Gastroesophageal sphincter (tissue), 4 donors: ENCODE measurements at places on chromosomes 3 and 15.

GRCh38 chr3:153621953-153622352 is 459.9 kb downstream of the RAP2B start:
- ATAC-seq: no peak

- no peak for ATAC-seq
Measured at GRCh38 chr15:90840157-90840855, 28.1 kb upstream of the FURIN start.

GRCh38 chr3:167852216-167852615 is 116.7 kb downstream of the SERPINI1 start:
- no peak for ATAC-seq

DNA sequence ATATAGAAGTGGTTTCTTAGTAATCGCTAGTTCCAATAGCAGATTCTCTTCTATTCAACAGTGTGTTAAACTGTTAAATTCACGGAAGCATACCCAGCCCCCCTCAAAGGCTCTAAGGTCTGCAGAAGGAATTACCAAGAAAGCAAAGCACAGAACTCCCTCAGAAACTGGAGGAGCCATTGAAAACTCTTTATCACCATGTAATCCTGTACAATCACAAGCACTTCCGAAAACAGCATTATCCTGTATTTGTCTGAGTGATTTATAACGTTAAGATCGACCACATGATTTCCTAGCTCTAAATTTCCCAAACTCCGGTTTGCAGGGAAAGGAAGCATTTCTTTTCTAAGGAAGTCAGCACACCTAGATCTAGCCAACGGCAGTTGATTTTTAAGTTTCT is 20.0 kb downstream of the MYO1E start:
- no peak for ATAC-seq

- no peak for ATAC-seq
Measured at GRCh38 chr3:187746442-187747281, 1.4 kb upstream of the BCL6 start.

- ATAC-seq: no peak
Measured at GRCh38 chr15:61796056-61796455, 264.2 kb downstream of the VPS13C start.

GRCh38 chr3:148089171-148089570 is 608.5 kb upstream of the AGTR1 start:
- ATAC-seq: no peak

DNA sequence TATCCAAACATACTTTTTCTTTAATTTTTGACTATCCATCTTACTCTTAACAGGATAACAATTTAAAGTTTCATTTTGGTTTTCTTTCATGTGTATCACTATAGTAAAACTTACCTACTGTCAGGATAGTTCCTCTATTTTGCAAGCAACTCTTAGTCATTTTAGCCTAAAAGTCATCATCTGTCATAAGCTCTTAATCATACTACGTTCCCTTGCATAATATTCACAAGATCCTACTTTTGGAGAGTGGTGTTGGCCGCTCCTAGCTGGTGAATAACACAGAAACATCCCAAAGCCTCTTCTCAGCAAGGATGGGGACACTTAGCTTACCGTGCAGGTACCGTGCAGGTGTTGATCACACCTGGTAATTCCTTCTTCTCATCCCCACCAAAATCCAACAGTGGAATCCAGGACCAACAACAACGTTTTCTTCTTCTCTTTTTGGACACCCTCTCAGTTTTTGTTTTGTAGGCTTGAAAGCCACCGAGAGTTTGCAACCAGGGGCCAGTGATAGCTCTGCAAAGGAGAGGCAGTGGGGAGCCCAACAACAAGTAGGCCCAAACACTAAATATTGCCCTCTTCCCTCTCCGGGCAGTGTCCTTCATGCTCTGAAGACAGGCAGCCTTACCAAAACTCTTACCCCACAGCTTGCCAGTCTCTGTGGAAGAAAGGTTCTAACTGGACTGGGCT is 433 bp downstream of the FILIP1L start:
- ATAC-seq: no peak

GRCh38 chr3:72496051-72496670 is 352.1 kb downstream of the SHQ1 start:
- ATAC-seq: no peak

DNA sequence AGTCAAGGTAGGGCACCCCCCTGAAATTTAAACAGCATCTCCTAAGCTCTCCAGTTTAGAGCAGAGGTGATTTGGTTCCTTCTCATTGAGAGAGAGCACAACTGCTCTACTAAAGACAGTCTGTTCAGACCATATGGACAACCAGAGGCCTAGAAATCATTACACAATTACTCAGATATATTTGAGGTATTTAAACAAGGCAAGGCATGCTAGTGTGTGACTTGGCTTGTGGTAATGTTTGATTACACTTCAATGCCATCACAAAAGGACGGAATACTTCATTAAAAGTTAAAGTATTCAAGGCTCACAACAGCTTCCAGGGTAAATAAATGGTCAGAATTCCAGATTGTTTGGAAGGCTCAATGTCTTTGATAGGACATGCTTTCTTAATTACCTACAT is 110.2 kb downstream of the LRTM1 start:
- ATAC-seq: no peak

- ATAC-seq: no peak
Measured at GRCh38 chr15:94691169-94691568, 459.8 kb downstream of the MCTP2 start.

DNA sequence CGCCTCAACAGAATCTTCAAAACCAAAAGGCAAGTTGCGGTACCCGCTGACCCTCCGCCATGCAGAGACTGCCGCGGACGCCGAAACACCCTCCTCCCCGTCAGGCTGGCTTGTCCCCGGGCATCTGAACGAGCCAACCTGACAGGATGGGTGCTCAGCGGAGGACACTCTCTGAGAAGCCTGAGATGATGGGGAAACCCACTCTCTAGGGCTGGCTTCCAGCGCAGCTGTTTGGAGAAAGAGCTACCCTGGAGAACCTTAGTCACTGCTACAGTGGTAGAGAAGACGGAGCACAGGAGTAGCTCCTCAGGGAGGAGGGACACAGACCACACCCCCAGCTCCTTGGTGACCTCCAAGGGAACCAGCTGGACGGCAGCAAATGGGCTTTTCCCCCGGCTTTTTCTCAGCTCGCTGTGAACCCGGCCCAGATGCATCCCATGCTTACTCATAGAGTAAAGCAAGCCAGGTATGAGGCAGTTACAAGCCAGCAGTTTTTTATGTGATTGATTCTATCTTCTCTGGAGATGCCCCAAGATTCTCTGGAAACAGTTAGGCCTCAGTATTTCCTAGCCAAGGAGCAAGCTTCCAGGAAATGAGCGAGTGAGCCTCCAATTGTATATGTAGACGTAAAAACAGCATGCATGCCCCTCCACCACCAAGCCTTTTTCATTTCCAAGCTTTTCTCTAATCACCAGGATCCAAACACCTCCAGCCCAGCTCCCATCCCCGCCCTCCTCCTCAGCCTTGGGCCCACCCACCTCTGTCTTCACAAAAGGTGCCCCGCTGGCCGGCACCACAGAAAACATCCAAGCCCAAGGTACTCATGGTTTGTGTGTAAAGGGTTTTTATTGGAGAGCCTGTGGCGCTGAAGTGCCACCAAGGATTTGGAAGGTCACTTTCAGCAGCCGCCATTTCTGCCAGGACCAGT is 38.7 kb downstream of the FAM174B start:
- peak; percentile 1 for ATAC-seq

GRCh38 chr3:49629866-49630265 is 44.3 kb upstream of the APEH start:
- ATAC-seq: no peak

GRCh38 chr3:107525644-107526305 is 3.0 kb downstream of the BBX start:
- ATAC-seq: no peak

GRCh38 chr3:23697416-23697815 is 108.3 kb upstream of the UBE2E1 start:
- no peak for ATAC-seq

- no peak for ATAC-seq
Measured at GRCh38 chr3:107217172-107217571, 160.1 kb upstream of the CCDC54 start.

DNA sequence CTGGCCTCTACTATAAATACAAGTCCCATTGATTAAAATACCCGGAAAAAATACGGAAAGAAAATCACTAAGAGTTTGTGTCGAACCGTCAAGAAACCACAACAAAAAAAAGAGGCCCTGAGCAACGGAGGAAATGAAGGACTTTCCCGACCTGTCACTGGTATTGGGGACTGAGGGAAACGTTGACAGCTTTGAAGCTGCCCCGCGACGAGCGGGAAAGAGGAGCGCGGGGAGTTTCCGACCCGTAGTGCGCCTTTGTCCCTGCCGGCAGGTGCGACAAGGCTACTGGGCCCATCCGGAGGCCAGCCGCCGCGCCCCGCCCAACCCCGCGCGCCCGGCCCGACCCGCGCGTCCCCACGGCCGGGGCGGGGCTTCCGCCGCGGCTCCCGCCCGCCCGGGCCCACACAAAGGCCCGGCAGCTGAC is 416 bp downstream of the PBRM1 start:
- peak; percentile 97 for ATAC-seq

- no peak for ATAC-seq
Measured at GRCh38 chr3:21898316-21898715, 147.3 kb upstream of the ZNF385D start.

DNA sequence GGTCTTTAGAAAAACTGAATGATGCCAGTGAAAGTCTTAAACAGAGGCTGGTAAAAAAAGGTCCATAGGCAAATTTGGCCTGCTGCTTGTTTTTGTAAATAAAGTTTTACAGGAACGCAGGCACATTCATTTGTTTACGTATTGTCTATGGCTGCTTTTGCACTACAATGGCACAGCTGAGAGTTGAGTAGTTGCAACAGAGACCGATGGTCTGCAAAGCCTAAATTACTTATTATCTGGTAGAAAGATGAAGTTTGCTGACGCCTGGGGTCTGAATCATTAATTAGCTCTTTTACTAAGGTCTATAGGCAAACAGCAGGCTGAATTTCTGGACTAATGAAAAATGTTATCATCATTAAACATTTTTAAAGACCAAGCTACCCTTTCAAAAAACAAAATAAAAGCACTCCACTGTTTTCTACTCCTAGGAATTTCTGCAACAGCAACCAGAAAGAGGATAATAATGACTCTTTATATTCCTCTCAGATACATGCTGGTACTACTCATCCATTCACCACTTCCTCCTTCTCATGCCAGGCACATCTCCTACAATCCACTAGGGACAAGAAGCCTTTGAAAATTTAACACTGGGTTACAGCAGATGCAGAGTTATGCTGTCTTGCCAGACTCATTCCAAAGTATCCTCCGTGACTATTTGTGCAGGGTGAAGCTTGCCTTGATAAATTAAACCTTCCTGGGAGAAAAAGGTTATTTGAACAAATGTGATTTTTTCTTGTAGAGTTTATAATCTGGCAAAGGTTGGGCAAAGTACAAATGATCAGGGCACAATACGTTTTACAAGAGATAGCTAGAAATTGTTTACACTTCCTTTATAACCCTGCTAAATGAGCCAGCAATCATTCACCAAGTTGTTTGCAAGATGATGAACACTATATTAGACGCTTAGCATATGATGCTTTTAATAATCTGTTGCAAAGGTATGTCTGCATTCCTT is 6.0 kb downstream of the GATM start:
- no peak for ATAC-seq
